ENCODE measurements at places on chromosomes 1 and 21.

DNA sequence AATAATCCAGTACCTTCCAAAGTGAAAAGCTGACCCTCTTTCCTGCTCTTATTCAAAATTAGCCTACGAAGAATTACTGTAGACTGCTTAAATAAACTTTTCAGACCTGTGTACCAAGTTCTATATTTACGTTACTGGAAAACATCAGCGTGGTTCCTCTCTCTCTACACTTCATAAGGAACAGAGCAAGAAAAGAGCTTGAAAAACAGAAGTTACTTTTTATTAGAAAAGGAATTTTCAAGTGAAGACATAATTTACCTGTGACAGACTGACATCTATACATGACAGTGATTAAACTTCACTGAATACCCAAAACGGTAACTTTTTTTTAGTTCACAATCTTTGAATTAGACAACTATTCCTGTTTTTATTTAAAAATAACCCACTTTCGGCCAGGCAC, 2.7 kb downstream of the ENAH start:
- no peak for DNase-seq

DNA sequence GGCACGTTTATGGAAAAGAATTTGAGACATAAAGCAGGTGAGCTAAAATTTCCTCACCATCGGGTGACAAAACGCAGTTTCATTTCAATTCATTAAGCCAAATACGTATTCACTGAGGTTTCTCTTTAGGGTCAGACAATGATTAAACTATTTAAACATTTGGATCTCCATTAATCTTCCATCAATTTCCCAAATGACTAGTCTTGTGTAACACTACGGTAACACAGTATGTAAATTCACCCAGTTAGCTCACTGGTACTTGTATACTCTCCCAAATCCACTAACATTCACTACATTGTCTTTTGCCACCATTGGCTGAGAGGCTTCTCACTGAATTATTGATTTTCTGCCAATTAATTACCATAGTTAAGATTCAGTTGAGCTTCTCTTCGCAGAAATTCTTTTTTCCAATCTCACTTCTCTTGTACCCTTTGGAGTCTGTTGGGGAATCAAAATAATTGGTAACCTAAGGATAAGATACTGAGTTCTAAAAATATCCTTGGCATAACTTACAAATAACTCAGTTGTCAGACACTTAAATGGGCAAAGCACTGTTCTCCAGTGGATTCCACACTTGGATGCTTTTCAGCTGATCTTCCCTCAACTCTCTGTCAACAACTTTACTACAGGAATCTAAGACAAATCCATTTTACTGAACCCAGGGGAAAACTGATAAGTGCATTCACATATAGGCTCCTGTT, 40.7 kb downstream of the SIPA1L2 start:
- no peak for DNase-seq

DNA sequence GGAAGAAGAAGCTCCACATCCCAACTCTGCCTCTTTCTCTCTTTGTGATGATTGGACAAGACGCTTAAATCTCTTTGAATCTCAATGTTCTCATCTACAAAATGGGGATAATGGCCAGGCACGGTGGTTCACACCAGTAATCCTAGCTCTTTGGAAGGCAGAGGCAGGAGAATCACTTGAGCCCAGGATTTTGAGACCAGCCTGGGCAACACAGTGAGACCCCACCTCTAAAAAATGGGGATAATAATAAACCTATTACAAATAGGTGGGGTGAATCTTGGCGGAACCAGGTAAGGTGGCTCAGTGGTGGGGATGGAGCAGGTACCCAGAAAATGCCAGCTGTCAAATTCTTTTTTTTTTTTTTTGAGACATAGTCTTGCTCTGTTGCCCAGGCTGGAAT, 29.4 kb upstream of the ARHGEF10L start:
- DNase-seq = no peak

- peak; percentile 22 for DNase-seq
Measured at GRCh38 chr1:230288641-230289349, 137.3 kb downstream of the PGBD5 start.

DNA sequence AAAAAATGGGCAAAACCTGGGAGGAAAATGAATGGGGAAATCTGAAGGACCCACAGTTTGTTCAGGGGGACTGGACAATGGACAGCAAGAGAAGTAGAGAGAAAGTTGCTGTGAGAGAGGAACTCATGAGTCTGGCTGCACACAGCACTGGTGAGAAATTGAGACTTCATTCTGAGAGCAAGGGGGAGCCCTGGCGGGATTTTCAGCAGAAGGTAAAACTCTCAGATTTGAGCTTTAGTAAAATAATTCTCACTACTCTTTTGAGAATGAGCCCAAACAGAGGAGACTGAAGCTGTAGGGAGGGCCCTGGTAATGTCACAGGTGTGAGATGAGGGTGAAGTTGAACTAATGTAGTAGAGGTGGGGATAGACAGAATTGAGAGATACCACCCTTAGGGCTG, 438.6 kb downstream of the OMA1 start:
- no peak for DNase-seq

GRCh38 chr1:214709241-214709640, 106.2 kb downstream of the CENPF start:
- DNase-seq = no peak

DNA sequence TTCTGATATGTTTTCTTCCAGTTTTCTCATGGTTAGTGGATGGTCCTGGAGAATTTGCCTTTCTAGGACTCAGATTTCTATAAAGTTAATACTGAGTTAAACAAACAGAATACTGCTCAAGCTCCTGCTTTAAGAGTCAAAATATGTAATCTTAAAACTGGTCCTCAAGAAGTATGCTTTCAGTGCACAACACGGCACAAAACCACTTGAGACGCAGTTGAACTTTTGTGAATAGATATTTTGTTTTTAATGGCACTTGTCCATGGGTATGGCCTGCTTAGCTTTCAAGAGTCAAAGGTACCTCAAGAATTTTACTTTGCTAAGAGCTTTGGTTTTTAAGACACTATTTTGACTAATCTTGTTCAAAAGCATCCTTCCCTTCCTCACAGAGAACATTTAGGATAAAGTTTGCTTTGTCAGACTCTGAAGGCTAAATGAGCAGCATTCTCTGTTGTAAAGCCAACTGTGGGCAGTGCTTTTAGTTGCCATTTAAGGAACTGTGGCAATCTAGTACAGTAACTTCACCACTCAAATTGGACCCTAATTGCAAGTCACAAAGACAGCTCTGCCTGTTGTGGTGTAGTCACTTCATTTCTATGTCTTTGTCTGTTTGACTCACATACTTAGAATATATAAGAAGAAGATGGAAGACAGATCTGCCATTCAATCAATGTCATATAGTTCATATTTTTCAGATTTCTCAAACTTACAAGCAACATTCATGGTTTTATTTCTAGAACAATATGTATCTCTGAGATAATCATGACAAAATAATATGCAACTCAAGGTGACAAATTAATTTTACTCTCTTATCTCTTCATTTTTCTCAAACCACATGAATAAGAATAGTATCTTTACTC, 28.8 kb downstream of the SAMD13 start:
- no peak for DNase-seq

DNA sequence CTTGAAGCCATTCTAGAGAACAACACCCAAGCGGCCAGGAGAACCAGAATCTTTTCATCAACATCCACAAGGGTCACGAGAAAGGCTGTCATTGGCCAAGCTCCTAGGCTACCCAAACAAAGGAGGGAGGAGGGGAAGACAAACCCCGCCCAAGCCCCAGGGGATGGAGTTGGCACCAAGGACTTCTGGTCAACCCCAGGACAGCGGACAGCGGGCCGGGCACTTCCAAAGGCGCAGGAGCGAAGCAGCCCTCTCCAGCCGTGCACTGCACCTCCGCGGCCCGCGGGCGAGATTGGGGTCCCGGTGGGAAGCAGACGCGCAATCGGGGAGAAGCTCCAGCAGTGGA, at the start of gene CLIC6:
Gene CLIC6 (plus strand): TSS at position 192 of the 346 bp plus-strand sequence. CDS start 395 bp downstream, outside the sequence.
- DNase-seq = no peak

GRCh38 chr1:200786788-200787187, 48.1 kb downstream of the CAMSAP2 start:
- DNase-seq = no peak

DNA sequence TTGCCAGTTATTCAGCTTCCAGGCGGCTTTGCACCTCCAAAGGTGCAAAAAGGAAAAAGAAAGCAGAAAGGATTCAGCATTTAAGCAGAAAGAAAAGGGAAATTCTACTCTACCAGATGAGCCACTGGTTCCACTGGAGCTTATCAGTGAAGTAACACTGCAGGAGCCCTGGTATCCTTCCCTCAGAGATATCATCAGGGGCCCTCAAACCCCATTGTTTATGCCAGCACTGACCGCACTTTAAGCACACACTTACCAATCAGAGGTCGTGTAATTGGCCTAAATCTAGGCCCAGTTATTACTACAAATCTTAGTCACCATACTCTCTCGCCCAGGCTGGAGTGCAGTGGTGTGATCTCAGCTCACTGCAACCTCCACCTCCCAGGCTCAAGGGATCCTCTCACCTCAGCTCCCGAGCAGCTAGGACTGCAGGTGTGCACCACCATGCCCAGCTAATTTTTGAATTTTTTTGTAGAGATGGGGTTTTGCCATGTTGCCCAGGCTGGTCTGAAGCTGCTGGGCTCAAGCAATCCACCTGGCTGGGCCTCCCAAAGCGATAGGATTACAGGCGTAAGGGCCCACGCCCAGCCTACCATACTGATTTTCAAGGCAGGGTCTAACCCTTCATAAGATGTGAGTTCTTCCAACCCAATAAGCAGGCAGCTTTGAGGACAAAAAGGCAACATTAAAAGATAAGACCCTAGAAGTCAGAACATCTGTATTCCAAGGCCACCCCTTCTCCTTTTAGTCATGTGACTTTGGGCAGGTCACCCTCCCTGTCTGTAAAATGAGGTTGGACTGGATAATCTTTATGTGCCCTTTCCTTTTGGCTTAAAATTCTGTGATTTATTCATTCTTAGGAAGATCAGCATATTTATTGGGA, 125.3 kb downstream of the SYT2 start:
- DNase-seq = no peak

DNA sequence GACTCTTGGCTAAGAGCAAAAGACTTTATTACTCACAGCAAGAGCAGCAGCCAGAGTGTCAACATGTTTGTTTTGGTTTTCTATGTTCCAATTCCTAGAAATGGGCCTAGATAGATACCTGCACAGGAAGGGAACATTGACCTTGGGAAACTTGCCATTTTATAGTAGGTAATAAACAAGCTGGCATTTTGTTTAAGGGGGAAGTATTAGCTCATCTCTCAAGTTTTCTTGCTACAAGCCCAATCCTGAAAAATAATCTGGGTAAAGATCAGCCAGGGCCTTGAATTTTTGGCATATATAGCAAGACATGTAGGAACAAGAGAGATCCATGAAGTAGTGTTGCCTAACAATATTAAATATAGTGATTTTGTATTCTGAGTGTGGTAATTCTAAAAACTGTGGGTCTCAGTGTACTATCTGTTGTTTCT, 51.4 kb upstream of the RGL1 start:
- no peak for DNase-seq

- no peak for DNase-seq
Measured at GRCh38 chr21:20313013-20313412, 685.2 kb upstream of the NCAM2 start.

DNA sequence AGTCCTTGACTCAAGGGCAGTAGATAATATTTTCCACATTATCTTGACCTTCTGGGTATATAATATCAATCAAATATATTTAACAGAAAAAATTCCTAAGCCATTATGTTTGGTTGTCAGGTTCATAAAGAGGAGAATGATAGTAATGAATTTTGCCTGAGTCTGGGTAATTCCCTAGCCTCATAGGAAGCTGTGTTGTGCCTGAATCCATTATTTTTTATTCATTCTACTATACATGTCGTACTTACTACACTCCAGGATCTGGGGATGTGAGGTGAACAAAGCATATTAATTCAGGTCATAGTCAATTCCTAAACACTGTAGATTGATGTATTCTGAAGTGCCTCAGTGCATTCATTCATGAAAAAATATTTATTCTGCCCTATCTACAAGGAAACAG, 204.2 kb downstream of the PTGER3 start:
- DNase-seq = no peak

DNA sequence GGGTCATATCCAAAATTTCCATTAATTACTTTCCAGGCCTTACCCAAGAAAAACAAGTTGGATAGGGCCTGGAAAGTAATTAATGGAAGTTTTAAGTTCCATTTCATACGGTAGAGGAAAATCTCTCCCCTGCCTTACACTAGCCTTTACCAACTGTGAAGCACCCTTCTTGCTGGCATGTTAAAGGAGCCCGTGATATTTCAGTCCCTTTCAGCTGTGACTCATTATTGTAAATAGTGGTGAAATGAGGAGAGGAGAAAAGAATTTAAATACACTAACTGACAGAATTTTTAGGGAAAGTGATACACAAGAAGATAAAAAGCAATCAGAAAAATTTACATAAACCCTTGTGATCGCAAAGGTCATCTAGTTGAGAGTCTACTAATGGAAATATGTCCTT, 20.3 kb upstream of the KAZN start:
- no peak for DNase-seq

GRCh38 chr21:29374481-29374880, 75.8 kb downstream of the BACH1 start:
- DNase-seq = no peak

DNA sequence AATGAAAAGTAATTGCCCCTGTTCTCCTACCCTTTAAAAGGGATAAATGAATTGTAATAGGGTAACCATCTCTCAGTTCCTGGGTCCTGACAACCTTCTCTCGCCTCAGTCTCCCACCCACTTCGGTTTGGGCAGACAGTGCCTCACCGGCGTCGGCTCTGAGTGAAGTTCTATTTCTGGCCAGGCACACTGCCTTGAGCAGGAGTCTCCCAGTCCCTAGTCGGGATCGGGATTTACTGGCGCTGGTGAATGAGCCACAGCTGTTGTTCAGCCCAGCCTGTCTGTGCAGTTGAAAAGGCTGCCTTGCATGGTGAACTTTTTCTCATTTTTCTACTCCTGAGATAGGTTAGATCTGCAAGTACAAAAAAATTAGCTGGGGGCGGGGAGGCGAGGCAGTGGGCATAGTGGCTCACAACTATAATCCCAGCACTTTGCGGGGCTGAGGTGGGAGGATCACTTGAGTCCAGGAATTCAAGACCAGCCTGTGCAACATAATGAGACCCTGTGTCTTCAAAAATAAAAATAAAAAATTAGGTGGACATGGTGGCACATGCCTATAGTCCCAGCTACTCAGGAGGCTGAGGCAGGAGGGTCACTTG, 7.4 kb downstream of the PLEKHM2 start:
- no peak for DNase-seq

- DNase-seq = no peak
Measured at GRCh38 chr21:43774163-43774562, 1.9 kb downstream of the CSTB start.

DNA sequence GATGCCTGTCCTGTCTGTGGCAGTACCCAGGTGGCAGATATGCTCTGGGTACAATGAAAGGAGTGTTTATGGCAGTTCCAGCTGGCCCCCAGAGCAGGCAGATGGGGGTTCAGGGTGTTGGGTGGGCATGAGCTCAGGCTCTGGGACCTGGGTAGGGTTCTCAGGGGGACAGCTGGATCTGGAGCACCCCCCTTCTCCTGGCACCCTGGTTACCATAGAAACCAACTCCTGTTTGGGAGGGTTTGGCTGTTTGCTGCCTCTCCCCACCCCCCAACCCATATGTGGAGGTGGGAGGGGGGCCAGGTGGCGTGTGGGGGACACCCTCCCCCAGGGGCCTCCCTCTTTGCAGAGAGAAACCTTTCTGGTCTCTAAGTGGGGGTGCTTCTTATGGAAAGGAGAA, 7.1 kb downstream of the FOXO6 start:
- no peak for DNase-seq
